Stimulated activated CD8-positive, alpha-beta memory T cell treated with anti-CD3 and anti-CD28 coated beads, Interleukin-7, amount 100 ng/mL, for 1 hour (primary cell): ENCODE measurements at places on chromosomes 4 and X.

- DNase-seq, result no peak
Observed at GRCh38 chr4:155944516-155944915, 9.2 kb downstream of the CTSO start.

DNA sequence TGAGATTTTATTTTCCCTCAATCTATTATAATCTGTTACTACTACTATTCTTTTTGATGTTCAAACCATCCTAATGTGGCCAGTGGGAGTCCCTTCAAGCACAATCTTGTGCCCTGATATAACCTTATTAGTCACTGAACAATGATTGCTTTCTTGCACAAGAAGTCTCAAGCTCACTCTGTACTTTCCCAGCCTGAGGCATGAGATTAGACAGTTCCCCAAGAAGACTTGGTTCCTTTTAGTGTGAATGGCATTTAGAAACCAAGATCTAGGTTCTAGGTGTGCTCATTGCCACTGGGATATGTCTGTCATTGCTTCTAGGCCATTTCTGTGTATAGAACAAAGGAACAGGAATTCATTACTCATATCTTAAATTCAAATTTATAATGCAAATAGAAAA is 28.0 kb upstream of the RBM41 start:
- no peak for DNase-seq

GRCh38 chr4:126856906-126857305 is 775.9 kb upstream of the INTU start:
- DNase-seq, result no peak

GRCh38 chrX:27307546-27307945 is 155.6 kb downstream of the PPP4R3C start:
- no peak for DNase-seq

DNA sequence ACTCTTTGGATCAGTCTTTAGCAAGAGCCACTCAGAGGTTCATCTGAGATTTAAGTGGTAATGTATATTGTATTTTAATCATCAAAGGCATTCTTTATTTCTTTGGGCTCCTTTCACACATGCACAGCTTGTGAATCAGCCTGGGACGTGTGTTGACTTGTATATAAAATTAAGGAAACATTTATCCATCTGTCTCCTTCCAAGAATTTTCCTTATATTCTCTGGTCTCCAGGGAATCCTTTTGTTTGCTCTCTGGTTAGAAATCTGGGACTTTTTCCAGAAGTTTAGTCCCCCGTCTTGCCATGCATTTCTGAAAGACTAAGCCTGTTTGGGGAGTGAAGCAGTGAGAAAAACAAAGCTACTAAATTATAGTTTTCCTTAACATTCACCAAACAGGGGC is 212.3 kb downstream of the DCAF12L2 start:
- no peak for DNase-seq

GRCh38 chr4:138796761-138797160 is 218.8 kb upstream of the NOCT start:
- no peak for DNase-seq

- DNase-seq, result no peak
Observed at GRCh38 chr4:97367878-97368277, 775.4 kb downstream of the STPG2 start.

- DNase-seq, result no peak
Observed at GRCh38 chrX:128800138-128800537, 723.2 kb downstream of the SMARCA1 start.

- no peak for DNase-seq
Observed at GRCh38 chr4:25609976-25610375, 45.7 kb upstream of the SLC34A2 start.

DNA sequence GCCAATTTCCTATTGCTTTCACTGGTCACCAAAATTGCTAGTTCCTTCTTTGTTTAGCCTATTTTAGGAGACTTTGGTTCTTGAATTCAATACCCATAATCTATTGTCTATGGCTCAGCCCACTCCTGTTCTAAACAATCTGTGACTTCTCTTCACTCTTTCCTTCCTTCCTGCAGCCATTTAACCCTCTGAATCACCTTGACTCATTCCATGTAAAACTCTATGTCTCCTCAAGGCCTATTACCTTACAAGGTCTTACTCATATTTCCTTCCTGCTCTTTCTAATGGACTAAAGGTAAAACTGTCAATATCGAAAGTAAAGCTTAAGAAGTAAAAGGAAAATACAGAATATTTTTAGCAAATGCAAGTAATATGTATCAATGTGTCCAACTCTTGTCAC is 301.6 kb downstream of the ARHGAP24 start:
- no peak for DNase-seq

- no peak for DNase-seq
Observed at GRCh38 chrX:2243913-2244460, 256.8 kb downstream of the DHRSX start.

- DNase-seq, result no peak
Observed at GRCh38 chr4:18234108-18234507, 212.6 kb upstream of the LCORL start.

- DNase-seq, result no peak
Observed at GRCh38 chrX:107940095-107940494, 42.1 kb downstream of the TEX13B start.

DNA sequence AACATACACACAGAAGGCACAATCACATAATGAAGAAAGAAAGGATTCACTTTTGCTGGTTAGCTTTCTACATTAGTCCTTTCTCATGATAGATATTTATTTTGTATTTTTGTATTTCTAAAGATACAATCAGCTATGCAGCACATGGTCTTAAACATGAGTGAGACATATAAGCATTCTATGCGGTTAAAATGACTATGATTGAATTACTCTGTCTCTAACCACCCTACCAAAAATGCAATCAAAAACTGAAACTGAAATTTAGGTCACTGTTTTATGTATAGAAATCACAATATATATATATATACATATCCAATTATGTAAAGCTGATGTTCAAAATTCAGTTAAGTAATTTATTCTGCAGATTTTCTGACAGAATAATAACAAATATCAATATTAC is 21.9 kb downstream of the CXXC4 start:
- no peak for DNase-seq

GRCh38 chrX:119238557-119238956 is 2.5 kb downstream of the PGRMC1 start:
- no peak for DNase-seq

DNA sequence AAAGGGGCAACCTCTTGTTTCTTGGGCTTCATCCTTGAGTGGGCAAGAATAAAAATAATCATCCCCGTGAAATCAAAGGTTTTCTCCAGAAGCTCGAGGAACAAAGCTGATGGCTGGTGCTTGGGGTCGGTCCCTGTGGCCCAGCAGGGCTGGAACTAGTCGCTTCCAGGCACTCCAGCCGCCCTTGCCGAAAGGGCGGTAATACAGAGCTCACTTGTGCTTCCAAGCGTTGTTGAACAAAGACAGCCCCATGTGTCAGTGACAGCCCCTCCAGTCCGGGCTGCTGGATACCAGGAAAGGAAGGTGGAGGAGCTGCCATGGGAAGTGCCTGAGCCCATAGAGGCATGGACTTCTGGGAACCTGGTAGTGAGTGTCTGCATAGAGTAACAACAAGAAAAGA is 5.2 kb downstream of the HELT start:
- DNase-seq, result no peak

- no peak for DNase-seq
Observed at GRCh38 chr4:174540175-174540574, 17.9 kb upstream of the HPGD start.

- DNase-seq, result no peak
Observed at GRCh38 chr4:10455133-10455532, 2.1 kb downstream of the ZNF518B start.

DNA sequence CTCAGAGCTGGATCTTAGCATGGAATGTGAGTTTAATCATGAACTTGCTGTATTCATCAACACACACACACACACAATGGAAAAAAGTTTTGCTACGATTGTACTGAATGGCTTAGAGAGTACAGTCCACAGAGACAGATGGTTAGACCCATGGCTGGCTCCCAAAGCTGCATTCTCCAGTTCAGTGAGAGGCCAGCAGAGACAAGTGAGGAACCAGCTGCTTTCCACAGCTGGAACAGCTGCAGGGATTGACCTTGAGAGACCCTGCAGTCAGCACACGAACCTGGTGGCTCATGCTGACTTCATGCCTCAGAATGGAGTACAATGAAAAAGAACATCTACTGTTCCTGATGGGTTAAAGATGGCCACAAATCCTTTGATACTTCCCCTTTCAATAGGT is 94.5 kb downstream of the DHX15 start:
- no peak for DNase-seq

GRCh38 chrX:38627683-38628082 is 66.3 kb downstream of the TSPAN7 start:
- no peak for DNase-seq

DNA sequence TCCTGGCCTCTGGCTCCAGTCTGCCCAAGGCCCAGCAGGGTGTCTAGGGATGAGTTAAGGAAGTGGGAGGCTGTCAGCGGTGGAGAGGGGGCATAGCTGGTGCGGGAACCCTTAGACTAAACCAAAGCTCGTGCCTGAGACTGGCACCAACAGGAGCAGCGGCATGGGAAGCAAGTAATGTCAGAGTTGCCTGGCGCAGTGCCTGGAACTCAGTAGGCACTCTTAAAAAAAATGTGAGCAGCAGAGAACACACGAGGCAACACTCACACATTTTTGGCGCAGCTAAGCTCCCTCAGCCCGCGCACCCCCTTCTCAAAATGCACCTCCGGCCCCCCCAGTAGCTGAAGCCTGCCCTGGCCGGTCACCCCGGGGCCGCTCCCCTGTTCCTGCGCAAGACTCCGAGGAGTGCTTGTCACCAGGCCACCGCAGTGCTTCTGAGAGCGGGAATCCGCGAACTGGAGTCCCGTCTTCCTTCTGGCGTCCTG is 583 bp downstream of the GABRE start:
- no peak for DNase-seq

- DNase-seq, result no peak
Observed at GRCh38 chrX:3286196-3286945, 60.1 kb downstream of the MXRA5 start.

GRCh38 chr4:17165286-17165685 is 266.8 kb upstream of the LDB2 start:
- DNase-seq, result no peak

- no peak for DNase-seq
Observed at GRCh38 chrX:19810802-19811201, 76.6 kb downstream of the SH3KBP1 start.

GRCh38 chrX:42023122-42023521 is 99.8 kb upstream of the CASK start:
- DNase-seq, result no peak

DNA sequence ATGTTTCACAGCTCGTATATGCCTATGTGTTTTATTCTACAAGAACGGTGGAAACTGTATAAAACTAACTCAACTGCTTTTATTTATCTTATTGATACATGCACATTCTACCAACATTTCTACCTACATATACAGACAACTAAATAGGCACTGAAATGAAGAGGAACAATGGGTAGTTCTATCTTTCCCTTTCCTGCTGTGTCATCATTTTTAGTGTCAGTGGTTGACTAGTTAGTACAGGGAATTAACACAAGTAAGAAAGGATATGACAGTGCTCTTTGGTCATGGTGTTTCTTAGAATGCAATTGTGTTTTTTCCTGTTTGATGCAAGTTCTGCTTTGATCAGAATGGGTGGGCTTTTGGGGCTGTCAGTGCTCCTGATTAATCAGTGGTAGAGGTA is 293.8 kb upstream of the CTSO start:
- no peak for DNase-seq

DNA sequence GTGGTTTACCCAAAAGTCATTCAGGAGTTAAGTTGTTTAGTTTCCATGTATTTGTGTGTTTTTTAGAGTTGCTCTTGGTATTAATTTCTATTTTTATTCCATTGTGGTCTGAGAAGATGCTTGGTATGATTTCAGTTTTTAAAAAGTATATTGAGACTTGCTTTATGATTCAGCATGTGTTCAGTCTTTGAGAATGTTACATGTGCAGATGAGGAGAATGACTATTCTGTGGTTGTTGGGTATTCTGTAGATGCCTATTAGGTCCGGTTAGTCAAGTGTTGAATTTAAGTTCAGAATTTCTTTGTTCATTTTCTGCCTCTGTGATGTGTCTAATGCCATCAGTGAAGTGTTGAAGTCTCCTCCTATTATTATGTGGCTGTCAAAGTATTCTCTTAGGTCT is 249.4 kb downstream of the ARHGAP10 start:
- no peak for DNase-seq

- DNase-seq, result no peak
Observed at GRCh38 chrX:15916704-15917084, 62.1 kb upstream of the AP1S2 start.

GRCh38 chr4:41257257-41257901 is 651 bp downstream of the UCHL1 start:
- no peak for DNase-seq

DNA sequence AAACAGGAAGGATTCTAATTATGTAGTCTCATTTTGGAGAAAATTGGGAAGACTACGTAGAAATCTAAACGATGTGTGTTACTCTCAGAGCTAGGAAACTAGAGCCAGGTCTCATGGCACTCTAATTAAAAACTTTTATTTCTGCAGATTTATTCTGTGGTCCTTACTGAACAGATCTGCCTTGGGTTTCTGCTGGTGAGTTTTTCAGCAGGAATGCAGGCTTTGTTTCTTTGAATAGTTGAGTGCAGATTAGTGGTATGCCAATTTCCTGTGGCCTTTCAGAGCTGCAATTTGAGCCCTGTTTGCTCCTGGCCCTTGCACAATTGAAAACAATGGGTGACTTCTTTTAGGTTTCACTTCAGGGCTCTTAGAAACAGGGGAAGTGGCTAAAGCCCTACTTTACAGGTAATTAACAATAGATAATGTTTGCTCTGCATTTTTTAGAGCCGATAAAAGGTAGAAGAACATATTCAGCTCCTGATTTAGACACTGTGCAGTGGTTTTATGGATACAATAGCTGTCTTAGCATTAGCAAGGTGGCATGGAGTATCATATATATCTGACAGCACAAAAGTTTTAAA is 21.8 kb downstream of the SPRY1 start:
- DNase-seq, result no peak

DNA sequence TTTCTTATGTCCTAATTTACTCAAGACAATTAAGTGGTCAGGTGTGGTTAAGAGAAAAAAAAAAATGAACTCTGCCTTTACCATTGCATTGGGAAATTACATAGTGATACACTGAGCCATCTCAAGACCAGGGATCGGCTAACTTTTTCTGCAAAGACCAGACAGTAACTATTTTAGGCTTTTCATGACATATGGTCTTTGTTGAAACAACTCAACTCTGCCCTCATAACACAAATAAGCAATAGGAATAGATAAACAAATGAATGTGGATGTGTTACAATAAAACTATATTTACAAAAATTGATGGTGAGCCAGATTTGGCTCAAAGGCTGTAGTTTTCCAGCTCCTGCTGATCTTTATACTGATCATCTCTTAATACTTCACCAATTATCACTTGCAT is 632.6 kb upstream of the INTU start:
- DNase-seq, result no peak

- no peak for DNase-seq
Observed at GRCh38 chrX:148185631-148186030, 204.5 kb downstream of the FMR1NB start.

DNA sequence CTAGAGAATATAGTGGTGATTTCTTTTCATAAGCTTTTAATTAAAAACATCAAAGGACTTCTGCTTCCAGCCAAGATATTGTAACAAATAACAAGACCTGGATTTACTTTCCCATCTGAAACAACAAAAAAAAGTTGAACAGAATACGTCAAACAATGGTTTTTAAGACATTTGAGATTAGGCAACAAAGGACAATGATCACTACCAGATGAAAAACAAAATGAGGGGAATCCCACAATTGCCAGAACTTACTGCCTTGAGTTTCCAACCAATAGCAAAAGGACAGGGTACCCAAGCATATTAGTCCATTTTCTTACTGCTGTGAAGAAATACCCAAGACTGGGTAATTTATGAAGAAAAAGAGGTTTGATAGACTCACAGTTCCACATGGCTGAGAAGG is 341.4 kb upstream of the INTU start:
- no peak for DNase-seq
